Fibroblast of skin of right quadriceps (primary cell): ENCODE measurements at places on chromosomes 2 and 18.

GRCh38 chr18:34122724-34123334, 101.9 kb downstream of the NOL4 start:
- peak; percentile 58 for DNase-seq

GRCh38 chr18:13624563-13625237, 101.7 kb downstream of the FAM210A start:
- no peak for DNase-seq

DNA sequence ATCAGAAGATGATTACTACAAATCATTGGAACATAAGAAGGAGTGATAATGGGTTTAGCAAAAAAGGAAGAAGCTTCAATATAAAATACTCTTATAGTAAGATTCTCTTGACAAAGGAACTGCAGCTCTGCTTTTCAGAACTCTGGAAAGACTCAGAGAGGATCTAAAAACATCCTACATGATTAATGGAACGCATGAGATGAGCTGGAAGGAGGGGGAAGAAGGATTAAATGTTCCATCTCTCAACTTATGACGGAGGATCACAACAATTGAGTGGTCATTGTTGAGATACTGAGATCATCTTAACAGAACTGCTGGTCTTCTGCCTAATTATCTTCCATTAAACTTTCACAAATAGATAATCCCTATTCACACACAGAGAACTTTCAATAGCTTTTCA, 267.5 kb upstream of the SLC8A1 start:
- no peak for DNase-seq

GRCh38 chr2:54298514-54298913, 42.5 kb upstream of the TSPYL6 start:
- DNase-seq, result no peak

- no peak for DNase-seq
Observed at GRCh38 chr2:238930216-238930615, 82.3 kb downstream of the TWIST2 start.

GRCh38 chr2:154710685-154711084, 12.2 kb downstream of the KCNJ3 start:
- no peak for DNase-seq

- no peak for DNase-seq
Observed at GRCh38 chr18:55524353-55525073, 63.5 kb downstream of the TCF4 start.
